ENCODE measurements at places on chromosomes 12 and 14. TPM values are rescaled to one million over a fixed set of nuclear protein-coding genes. Genes with fewer than 3 reads are reported as not detected.

- no peak for DNase-seq
- H3K36me3 ChIP-seq: no peaks in the 10 kb centered on the region
- no peaks in the 10 kb centered on the region for H3K27me3 ChIP-seq
- peaks cover 11% of the 10 kb centered on the region for H3K4me1 ChIP-seq
- H3K4me3 ChIP-seq: no peak overlapping the region
- no peak overlapping the region for H3K27ac ChIP-seq
Observed at GRCh38 chr12:108722992-108723766, 8.1 kb downstream of the CORO1C start.

DNA sequence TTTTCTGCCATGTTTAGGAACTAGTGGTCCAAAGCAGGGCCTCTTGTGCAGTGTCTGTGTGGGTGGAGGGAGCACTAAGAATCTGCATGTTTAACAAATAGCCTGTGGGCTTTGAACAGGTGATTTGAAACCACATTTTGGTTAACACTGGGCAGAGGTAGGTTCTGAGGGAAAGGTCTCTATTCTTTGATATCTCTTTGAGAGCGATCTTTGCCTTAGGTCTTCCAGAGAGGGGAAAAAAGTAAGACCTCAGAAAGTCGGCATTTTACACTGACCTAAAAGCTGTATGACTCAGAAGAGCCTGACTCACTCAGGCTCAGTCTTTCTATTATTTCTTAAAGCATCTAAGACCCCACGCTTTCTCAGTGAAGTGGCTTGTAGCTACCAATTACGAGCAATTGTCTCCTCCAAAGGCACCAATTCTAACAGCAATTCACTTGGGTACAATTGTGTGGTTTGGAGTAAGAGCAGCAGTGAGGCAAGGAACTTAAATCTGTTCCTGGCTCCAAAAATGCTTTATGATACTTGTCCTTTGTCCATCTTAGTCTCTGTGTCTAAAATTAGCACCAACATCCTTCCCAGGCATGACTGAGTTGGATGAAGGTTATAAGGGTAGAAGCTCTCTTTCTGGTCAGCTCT, 8.8 kb downstream of the EIF2B2 start:
- no peaks in the 10 kb centered on the region for H3K27me3 ChIP-seq
- H3K27ac ChIP-seq: no peak overlapping the region
- DNase-seq: no peak
- H3K4me3 ChIP-seq: no peak overlapping the region

GRCh38 chr12:53328043-53328435, 6.6 kb upstream of the AAAS start:
- H3K27ac ChIP-seq: no peak overlapping the region
- H3K4me3 ChIP-seq: no peak overlapping the region
- H3K27me3 ChIP-seq: no peaks in the 10 kb centered on the region
- H3K4me1 ChIP-seq: peaks cover 33% of the 10 kb centered on the region
- no peaks in the 10 kb centered on the region for H3K36me3 ChIP-seq

GRCh38 chr12:52209321-52209720, 17.5 kb upstream of the KRT80 start:
- peaks cover 3% of the 10 kb centered on the region for H3K27me3 ChIP-seq
- H3K4me3 ChIP-seq: no peak overlapping the region
- peaks cover 71% of the 10 kb centered on the region for H3K4me1 ChIP-seq
- DNase-seq: no peak
- no peaks in the 10 kb centered on the region for H3K36me3 ChIP-seq
- no peak overlapping the region for H3K27ac ChIP-seq

DNA sequence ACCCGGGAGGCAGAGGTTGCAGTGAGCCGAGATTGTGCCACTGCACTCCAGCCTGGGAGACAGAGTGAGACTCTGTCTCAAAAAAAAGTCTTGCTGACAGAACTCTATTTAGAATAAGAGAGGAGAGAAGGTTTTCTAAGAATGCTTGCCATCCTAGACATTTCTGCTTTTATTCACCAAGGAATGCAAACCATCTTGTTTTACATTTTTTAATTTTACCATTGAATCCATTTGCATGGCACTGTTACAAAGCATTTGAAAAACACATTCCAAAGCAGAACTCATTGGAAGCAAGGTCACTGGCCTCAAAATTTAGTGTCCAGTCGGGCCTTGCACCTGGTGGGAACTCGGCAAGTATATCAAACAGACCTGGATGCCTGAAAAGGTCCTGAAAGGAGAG, 44.2 kb upstream of the RASSF3 start:
- H3K27ac ChIP-seq: no peak overlapping the region
- no peaks in the 10 kb centered on the region for H3K36me3 ChIP-seq
- H3K4me1 ChIP-seq: peaks cover 6% of the 10 kb centered on the region
- H3K4me3 ChIP-seq: no peak overlapping the region
- H3K27me3 ChIP-seq: no peaks in the 10 kb centered on the region
- no peak for DNase-seq

ANKRD33 gene
- total RNA-seq: not detected

All from HCT116 (cell line).